ENCODE measurements at places on chromosomes 7 and 10.

DNA sequence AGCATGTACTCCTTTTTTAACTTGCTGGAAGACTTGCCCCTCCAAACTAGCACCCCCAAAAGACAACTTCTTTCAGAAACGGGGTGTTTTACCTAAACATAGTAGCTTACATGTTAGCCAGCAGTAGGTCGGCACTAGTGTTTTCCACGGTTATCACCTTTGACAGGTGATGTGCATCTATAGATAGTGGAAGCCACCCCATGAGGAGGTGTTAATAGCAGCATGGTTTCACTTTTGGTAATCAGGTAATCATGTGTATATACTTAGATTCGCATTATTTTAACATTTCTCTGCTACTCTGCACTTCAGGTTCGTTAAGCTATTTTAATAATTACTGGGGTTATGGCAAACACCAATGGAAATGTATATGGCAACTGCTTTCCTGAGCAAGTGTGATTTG lies 17.6 kb downstream of the SRI start:
- no peaks in the 10 kb centered on the region for H3K4me1 ChIP-seq
- H3K4me3 ChIP-seq: no peak overlapping the region
- DNase-seq: no peak
- H3K36me3 ChIP-seq: peaks cover 42% of the 10 kb centered on the region
- H3K27me3 ChIP-seq: no peaks in the 10 kb centered on the region

- no peak for DNase-seq
- H3K27me3 ChIP-seq: peaks cover 17% of the 10 kb centered on the region
- no peak overlapping the region for H3K4me3 ChIP-seq
- H3K4me1 ChIP-seq: peaks cover 19% of the 10 kb centered on the region
- H3K27ac ChIP-seq: no peak overlapping the region
Observed at GRCh38 chr10:120749856-120750566, 101.2 kb upstream of the WDR11 start.

- DNase-seq: no peak
- no peak overlapping the region for H3K27ac ChIP-seq
- H3K4me1 ChIP-seq: peaks cover 20% of the 10 kb centered on the region
- peak overlapping the region; percentile 44 for H3K4me3 ChIP-seq
Observed at GRCh38 chr7:43585562-43585961, 2.7 kb downstream of the STK17A start.

GRCh38 chr10:27068217-27068891 lies 31.9 kb downstream of the ANKRD26 start:
- no peak for DNase-seq
- H3K27me3 ChIP-seq: no peaks in the 10 kb centered on the region
- H3K4me3 ChIP-seq: no peak overlapping the region
- no peaks in the 10 kb centered on the region for H3K4me1 ChIP-seq
- H3K36me3 ChIP-seq: peaks cover 60% of the 10 kb centered on the region
